ENCODE measurements at places on chromosomes 2 and 18. TPM values are rescaled to one million over a fixed set of nuclear protein-coding genes. Genes with fewer than 3 reads are reported as not detected.

GRCh38 chr2:196356332-196356731 is 185.0 kb upstream of the STK17B start:
- DNase-seq: no peak

DNA sequence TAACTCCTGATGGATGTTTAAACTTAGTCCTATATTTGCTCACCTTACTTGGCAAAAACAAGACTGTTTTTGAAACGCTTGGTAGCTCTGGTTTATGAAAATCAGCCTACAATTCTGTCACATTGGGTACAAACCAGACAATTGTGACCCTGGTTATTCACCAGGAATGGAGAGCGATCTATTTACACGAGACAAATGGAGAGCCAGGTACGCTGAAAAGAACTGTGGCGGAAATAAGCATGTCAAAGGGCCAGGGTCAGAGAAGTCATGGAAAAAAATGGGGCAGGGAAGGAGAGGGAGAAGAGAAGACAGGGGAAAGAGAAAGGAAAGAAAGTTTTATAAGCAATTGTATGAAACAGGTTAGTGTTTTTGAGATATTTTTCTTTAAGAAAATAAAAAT is 119.5 kb upstream of the ZFP36L2 start:
- no peak for DNase-seq

DNA sequence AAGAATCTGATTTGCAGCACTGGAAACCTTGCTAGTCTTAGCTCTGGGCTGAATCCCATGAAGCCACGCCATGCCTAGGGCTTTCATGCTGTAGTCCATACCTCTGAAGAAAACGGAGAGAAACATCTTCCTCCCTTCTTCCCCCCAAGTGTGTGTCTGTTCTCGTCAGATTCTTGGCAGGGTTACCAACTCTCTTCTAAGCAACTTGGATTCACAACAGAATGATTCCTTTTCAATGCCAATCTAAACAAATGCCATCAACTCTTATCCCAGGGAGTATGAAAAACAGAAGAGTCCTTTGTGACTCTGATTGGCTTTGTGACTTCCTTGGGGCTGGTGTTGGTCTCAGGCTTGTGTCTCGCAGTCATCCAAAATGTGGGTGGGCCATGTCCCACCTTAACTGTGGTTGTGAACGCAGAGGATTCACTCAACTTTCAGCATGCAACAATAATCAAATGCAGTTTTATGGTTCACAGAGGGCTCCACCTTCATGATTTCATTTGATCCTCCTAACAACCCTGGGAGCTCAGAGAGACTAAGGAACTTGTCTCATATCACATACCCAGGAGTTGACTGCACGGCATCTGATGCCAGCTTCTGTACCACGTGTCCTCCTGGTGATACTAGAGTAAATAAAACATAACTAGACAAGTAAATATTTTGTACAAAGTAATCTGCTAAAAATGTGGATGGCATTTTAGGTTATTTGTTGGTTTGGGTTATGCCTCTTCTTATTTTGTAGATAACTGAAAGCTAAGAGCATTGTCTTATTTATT is 186.0 kb upstream of the TNP1 start:
- no peak for DNase-seq

DNA sequence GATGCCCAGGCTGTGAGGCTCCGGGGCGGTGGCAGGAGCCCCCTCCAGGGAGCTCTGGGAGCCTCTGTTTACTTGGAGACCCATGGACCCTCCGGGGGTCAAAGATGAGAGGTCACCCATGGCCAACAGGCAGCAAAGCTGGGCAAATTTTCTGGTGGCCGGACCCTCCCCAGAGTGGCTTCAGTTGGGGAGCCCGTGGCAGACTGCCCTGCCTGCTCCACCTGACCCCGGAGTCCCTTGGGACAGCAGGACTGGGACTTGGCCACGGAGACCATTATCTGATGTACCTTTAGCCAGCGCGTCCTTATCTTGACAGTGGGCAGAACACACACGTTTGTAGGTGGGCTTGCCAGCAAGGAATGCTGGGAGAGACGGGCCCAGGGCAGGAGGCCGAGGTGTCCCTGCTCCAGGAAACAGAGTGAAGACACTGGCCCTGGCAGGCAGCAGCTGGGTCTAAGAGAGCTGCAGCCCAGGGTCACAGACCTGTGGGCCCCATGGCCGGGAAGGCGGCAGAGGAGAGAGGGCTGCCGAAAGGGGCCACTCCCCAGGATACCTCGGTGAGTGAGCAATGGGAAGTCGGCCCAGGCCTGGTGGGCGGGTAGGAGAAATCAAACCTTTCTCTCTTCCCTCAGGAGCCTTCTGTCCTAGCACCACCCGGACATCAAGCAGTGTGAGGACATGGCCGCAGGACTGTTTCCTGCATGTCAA is at the start of the genes ABCG5 and ABCG8:
Gene ABCG5 (minus strand): TSS at position 280 of the 708 bp plus-strand sequence. CDS start 160 bp downstream, at position 120.
Gene ABCG8 (plus strand): TSS at position 412 of the 708 bp plus-strand sequence. CDS start 83 bp downstream, at position 495.
- no peak for DNase-seq

DNA sequence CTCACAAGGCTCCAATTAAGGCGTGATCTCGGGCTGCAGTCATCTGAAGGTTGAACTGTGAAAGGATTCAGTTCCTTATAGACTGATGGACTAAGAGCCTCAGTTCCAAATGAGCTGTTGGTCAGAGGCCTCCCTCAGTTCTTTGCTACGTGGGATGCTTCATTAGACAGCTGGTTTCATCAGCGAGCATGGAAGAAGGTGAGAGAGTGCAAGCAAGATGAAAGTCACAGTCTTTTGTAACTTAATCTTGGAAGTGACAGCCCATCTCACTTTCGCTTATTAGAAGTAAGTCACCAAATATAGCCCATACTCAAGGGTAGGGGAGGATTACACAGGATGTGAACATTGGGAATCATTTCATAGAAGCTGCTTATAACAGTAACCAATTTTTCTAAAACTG is 26.8 kb downstream of the PPP1CB start:
- no peak for DNase-seq

GRCh38 chr18:27854631-27855030 is 322.3 kb downstream of the CDH2 start:
- no peak for DNase-seq

GRCh38 chr2:5495586-5495985 is 196.6 kb upstream of the SOX11 start:
- no peak for DNase-seq

GRCh38 chr2:178043266-178043665 is 29.3 kb downstream of the PDE11A start:
- DNase-seq: no peak

DNA sequence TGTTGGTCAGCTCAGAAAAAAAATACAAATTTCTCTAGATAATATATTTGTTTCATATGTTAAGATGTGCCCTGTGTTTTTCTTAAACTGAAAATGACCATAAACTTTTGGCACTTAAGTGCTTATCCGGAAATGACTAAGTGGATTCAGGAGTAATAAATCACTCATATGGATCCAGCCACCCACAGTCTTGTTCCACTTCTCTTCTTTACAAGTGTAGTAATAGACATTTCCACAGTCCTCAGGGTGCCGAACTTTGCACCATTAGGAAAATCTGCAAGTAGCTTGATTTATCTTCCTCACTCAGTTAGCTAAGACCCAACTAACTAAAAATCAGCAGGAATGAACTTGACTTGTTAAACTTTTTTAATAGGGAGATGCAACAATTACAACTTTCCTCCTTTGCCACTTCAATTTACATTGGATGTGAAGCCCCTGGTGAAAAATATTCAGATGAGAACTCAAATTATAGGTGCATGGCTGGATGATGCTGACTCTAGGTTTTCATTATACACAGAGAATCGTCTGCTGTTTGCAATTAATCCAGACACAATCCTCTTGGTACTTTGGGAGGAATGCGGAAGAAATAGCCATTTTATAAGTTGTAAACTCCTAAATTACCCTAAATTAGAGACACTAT is 322.5 kb downstream of the ARHGAP15 start:
- DNase-seq: no peak

GRCh38 chr18:56903686-56904085 is 243.2 kb upstream of the BOD1L2 start:
- DNase-seq: no peak

DNA sequence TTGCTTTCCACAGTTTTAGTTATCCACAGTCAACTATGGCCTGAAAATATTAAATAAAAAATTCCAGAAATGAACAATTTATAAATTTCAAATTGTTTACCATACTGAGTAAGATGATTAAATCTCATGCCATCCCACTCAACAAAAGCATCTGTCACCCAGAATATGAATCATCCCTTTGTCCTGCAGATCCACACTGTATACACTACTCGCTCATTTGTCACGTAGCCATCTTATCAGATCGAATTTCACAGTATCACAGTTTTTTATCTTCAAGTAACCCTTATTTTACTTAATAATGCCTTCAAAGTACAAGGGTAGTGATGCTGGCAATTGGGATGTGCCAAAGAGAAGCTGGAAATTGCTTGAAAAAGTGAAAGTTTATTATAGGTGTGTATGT is 291.8 kb upstream of the LRATD1 start:
- no peak for DNase-seq

DNA sequence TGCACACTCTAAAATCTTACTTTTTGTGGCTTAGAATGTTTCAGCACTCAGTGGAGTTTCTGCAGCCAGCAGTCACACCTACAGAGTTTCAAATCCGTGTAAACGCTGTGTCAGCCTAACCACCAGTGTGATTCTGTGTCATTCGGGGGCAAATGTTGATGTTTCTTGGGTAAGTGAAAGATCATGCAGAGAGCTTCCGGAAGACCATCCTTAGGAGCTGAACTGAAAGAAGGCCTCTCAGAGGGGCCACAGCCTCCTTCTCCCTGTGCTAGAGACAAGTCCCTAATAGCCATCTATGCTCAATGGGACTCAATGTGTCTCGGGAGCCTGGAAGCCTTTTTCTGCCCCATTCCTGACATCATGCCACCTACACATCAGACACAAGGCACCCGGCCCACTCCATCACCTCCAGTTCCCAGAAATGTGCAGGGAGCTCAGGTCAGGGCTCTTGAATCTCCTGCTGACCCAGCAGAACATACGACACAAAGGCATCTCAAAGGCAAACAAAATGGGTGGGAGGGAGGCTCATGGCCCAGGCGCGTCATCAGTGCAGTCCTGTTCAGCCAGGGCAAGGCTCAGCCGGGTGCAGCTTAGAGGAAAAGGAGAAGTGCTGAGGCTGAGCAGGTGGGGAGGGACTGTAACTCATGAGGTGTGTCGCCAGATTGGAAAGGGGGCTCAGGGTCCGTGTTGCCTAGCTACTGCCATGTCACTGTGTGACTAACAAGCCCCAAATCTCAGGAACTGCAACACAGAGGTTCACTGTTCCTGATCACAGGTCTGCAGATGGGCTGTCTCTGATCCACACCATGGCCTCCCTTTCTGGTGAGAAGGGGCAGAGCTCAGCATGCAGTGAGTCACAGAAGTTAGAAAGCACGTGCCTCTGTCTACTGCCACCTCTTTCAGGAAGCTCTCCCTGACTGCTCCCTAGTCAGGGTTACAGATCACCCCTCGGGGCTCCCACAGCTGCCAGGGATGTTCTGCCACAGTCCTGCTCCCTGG is 82.0 kb downstream of the SMAD7 start:
- DNase-seq: peak; percentile 85

DNA sequence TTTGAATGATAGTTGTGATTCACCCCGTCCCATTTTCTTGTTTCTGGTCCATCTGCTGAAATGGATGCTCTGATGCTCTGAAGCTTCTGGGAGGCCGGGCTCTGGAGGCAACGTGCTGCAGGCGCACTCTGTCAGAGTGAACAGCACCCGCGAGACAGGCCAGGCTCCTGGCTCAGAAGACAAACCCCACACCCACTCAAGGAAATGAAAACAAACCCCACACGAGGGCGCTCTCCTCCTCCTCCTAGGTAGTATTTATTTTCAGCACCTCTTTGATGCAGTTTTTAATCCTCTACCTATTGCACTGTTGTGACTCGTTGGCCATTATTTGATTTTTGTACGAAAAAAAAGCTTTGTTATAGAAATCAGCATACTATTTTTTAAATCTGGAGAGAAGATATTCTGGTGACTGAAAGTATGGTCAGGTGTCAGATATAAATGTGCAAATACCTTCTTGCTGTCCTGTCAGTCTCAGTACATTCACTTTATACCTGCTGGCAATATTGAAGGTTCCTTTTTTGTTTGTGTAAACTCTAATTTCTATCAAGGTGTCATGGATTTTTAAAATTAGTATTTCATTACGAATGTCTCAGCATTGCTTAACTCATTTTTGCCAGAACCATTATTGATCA is 10.3 kb upstream of the CHST10 start:
- no peak for DNase-seq

DNA sequence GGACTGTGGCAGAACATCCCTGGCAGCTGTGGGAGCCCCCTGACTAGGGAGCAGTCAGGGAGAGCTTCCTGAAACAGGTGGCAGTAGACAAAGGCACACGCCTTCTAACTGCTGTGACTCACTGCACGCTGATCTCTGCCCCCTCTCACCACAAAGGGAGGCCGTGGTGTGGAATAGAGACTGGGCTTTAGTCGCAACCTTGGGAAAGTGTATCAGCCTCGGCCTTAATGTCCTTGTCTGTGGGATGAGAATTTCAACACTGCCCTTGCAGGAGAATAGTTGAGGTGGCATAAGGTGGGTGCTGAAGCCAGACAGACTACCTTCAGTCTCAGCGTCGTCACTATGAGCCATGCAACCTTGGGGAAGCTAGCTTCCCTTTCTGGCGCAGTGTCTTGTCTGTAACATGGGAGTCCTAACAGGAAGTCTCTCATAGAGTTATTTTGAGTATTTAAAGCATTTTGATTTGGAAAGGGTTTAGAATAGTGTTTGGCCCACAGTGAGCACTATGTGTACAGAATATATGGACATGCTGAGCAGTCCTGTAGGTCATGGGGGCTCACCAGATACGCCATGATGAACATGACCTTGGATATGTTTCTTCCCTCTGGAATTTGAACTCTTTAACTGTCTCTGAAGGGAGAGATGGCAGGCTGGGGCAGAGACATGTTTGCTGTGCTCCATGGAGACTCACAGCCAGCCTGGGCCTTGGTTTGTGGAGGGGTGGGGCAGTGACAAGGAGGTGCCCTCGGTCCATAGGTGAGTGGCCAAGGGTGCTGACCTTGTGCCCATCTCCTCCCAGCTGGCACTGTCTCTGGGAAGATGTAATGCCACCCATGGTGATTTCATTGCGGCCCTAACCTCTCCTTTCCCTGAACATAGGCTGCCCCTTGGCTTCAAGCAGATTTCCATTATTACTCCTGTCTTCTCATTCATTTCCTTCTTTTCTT is 29.5 kb upstream of the SMAD7 start:
- no peak for DNase-seq

Gene C2orf66
- total RNA-seq: 0.21 TPM

Gene EPC2
- total RNA-seq: 27.1 TPM

Gene MC4R
- not detected for total RNA-seq

Gene KCNIP3
- not detected for total RNA-seq

Gene ZNF2
- total RNA-seq: 5.4 TPM

Data from natural killer cell treated with Interleukin-12 subunit alpha and Interleukin-12 subunit beta and Interleukin-15 and Interleukin-18, amount 100 ng/mL, for 72 hours (primary cell).